ENCODE measurements at places on chromosomes 1 and 21.

DNA sequence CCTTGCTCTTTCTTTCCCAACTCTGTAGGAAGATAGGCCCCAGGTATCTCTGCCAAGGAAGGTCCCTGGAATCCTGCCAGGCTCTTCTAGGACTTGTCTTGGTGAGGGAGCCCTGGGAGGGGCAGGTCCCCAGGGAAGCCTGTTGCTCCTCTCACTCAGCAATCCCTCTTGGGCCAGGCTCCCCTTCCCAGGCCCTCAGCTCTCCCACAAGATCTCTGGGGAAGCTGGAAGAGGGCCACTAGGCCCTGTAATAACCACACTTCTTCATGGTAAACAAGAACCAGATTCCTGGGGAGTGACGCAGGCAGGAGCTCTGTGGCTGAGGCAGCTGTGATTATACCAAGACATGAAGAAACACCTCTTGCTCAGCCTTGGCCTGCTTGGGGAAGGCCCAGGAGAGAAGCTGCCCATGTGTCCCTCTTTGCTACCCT lies 9.9 kb upstream of the MAPKAPK2 start:
- no peak for DNase-seq

- no peak for DNase-seq
These were observed 41.9 kb downstream of the DDR2 start for GRCh38 chr1:162674034-162674608.

- no peak for DNase-seq
These were observed 363.5 kb upstream of the ADGRL2 start for GRCh38 chr1:81437213-81437612.

GRCh38 chr1:57222801-57223200 lies 201.1 kb downstream of the DAB1 start:
- DNase-seq: no peak

- no peak for DNase-seq
These were observed 14.2 kb downstream of the PTP4A2 start for GRCh38 chr1:31923901-31924535.

GRCh38 chr21:32916522-32917099 lies 109.1 kb upstream of the OLIG2 start:
- peak; percentile 20 for DNase-seq

- no peak for DNase-seq
These were observed 35.9 kb downstream of the POFUT2 start for GRCh38 chr21:45251635-45252447.
